ENCODE measurements at places on chromosomes 5 and 9.

- DNase-seq: no peak
These were observed 30.0 kb downstream of the NKD2 start for GRCh38 chr5:1038417-1039209.

GRCh38 chr5:159061179-159061796 is 38.4 kb downstream of the EBF1 start:
- DNase-seq: peak; percentile 93

DNA sequence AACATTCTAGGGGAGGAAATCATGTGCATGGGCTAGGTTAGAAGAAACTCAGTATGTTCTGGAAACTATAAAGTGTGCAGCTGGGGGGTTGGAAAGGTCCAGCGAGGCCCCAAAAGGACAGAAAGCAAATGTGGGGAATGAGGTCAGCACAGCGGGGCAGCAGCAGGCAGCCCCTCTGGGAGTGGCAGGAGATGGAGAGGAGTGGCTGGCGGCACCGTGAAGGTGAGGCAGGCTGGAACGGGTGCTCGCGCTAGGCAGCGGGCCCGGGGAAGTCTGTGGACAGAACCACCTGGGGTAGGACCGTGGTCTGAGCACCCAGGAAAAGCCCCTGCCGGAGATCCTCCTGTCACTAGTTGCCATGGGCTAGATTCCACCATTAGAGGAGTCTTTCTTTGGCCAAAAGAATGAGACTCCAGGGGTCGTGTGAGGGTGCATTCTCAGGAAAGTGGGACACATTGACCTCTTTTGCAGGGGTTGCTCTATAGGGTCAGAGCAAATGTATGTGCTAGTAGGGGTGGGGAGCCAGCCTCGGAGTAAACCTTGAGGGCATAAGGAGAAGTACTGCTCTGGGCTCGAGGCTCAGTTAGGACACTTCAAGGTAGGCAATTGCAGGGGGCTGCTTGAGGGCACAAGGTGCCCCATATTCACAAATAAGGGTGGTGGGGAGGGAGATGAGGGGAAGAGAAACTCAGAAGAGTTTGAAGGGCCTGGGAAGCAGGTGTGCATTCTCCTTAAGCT is 61.2 kb downstream of the IL6ST start:
- DNase-seq: no peak

- DNase-seq: peak; percentile 31
These were observed 4.2 kb downstream of the SMC5 start for GRCh38 chr9:70262948-70263347.

DNA sequence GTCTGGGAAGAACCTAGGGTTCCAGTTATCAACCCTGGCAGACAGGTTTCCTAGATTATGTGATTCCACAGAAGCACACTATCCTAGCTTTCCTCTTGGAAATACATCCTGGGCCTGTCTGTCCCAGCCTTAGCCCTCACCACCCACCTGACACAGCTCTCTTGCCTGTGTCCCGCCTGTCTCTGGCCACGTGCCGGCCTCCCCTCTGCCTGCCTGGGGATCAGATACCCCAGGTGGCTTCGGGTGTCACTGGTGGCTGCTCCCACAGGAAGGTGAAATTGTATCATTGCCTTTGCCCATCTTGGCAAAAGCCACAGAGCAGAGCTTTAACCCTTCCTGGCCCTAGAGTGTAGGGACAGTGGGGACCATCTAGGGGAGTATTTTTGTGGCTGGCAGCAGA is 6.2 kb downstream of the COL27A1 start:
- no peak for DNase-seq

GRCh38 chr5:164336276-164336675 is 830.9 kb downstream of the MAT2B start:
- DNase-seq: no peak

DNA sequence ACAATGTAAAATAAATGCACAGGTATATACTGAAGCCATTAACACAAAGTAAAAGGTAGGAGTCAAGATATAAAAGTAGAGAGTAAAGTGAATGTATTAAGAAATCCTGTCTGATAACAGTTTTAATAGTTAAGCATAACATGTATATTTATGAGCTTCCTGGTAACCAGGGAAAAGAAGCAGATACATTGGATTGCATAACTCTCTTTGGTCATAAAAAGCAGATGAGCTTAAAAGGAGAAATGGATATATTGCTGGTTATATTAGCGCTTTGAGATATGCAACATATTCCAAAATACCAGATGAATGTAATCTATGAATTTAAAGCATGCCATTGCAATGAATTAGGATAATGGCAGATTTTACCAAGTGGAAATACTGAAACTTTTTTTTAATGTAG is 6.2 kb upstream of the TNFSF8 start:
- peak; percentile 15 for DNase-seq

DNA sequence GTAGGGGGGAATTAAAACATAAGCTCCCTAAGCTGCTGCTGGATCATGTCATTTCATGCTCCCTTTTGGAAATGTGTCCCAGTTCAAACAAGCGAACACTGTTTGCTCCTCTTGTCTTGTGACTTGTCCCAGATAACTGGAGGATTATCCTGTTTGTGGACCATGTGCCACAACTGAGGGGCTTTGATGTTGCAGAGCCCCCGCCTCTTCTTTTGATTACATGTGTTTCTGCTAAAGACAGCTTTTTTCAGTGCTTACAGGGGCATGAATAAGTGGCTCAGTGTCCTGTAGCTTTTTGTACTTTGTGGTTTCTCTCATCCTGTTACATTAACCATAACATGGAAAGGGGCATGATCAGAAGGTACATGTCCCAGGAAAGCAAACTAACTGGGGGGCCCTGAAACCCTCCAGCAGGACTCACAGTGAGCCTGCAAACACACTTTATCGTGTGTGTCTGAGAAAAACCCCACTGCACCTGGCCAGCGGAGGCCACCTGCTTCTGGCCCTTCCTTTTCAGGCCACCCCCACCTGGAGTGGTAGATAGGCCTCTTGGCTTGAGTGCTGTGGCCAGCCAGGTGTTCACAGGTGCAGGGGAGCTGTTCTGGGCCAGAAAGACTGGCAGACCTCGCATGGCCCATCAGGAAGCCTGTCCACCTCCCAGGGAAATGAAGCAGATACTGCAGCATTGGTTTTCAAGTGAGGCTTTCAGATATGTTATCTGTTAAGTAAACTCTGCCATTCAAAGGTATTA is 285.6 kb downstream of the FANCC start:
- DNase-seq: no peak

DNA sequence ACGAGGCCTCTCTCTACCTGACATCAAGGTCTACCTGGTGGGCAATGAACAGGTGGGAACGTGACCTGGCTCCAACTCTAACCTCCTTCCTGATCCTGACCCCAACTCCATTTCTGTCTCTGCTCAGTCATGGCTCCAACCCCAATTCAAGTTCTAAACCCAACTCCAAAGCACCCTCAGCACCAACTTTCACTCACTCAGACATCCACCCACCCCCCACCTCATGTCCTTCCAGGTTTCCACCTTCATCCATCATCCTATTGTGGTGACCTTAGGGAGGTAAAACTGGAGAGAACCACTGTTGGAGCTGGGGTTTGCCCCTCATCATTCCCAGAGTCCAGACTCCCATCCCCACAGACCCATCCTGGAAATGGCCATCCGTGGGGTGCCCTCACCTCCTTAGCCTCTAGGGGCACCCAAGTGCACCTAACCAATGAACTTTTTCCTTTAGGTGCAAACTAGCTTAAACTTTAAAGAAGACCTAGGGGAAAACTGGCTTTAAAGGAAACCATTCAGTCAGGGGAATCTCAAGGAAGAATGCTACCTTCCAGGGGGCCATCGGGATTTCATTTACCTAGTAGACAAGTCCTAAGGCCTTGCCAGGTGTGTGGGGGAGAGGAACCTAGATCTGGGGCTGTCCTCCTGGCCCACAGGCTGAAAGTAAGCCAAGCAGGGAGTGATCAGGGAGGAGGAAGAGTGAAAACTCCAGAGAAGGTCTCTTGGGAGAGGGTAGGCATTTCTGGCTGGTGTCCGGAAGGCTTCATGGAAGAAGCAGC is 11.3 kb downstream of the RGS14 start:
- DNase-seq: peak; percentile 30

GRCh38 chr9:123329329-123329955 is 26.6 kb upstream of the CRB2 start:
- DNase-seq: no peak

GRCh38 chr9:75152416-75152815 is 64.1 kb downstream of the OSTF1 start:
- no peak for DNase-seq

DNA sequence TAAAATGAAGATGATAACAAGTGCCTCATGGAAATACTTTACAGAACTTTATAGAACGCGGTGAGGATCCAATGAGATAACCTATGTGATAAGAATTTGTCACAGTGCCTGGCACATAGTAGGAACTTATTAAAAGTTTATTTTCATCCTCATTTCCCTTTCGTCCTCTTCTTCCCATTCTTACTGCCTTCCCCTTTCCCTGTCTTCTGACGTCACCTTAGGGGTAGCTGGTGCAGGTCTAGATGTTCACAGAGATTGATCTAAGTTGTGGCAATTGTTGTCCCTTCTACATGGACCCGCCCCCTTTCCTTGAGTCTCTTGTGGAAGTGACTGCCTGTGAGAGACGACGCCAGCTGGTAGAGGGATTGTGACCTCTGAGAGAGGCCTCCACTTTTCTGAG is 46.5 kb upstream of the NTRK2 start:
- no peak for DNase-seq

DNA sequence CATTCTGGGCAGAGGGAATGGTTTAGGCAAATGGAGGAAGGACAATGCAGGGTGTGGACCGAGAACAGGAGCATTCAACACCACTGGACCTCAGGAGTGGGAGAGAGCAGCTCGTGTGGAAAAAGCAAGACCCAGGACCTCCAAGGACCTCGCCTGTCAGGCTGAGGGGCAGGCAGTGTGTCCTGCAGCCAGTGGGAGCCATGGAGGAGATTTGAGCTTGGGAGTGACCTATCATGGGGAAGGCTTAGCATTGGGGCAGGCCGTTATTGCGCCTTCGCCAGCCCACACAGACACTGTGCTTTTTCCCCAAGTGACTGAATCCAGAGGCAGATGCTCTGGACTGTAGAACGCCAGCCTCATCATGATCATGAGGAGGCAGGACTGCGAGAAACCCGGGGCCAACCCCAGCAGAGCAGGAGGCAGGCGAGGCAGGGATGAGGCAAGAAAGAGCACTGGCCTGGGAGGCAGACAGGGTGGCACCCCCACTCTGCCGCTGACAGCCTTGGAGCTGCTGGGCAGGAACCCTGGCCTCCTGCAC is 3.3 kb downstream of the CDHR2 start:
- no peak for DNase-seq

- DNase-seq: no peak
These were observed 603 bp downstream of the DENND1A start for GRCh38 chr9:123929177-123929869.

GRCh38 chr9:32258482-32258881 is 126.0 kb upstream of the ACO1 start:
- no peak for DNase-seq

GRCh38 chr5:56605231-56605630 is 210.1 kb upstream of the MAP3K1 start:
- DNase-seq: no peak

GRCh38 chr9:86687788-86688187 is 259.5 kb downstream of the GAS1 start:
- no peak for DNase-seq

DNA sequence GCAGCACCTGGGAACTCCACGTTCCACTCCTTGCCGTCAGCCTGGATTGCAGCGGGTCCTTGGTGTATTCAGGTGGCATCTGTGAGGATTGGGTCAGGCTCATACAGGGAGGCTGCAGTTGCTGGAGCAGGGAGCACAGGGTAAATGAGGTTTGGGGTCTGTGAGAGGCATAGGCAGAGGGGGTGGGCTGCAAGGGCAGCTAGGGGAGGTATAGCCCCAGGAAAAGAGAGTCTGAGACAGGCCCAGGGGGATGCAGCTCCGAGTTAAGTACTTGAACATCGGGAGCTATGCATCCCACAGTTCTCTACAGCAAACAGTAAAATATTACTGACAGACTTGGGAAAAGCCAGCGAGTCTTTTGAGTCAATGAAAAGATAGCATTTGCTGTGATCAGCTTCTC is 101.6 kb downstream of the TRIO start:
- no peak for DNase-seq

DNA sequence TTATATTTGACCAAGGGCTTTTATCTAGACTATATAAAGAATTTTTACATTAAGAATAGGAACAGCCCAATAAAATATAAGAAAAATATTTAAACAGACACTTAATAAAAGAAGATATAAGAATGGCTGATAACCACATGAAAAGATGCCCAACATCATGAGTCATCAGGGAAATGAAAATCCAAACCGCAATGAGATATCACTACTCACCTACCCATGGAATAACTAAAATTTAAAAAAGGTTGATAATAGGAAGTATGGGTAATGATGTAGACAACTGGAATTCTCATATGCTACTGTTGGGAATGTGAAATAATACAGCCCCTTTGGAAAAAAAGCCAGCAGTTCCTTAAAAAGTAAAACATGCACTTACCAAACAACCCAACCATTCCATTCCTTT is 206.9 kb upstream of the PCSK5 start:
- peak; percentile 10 for DNase-seq

DNA sequence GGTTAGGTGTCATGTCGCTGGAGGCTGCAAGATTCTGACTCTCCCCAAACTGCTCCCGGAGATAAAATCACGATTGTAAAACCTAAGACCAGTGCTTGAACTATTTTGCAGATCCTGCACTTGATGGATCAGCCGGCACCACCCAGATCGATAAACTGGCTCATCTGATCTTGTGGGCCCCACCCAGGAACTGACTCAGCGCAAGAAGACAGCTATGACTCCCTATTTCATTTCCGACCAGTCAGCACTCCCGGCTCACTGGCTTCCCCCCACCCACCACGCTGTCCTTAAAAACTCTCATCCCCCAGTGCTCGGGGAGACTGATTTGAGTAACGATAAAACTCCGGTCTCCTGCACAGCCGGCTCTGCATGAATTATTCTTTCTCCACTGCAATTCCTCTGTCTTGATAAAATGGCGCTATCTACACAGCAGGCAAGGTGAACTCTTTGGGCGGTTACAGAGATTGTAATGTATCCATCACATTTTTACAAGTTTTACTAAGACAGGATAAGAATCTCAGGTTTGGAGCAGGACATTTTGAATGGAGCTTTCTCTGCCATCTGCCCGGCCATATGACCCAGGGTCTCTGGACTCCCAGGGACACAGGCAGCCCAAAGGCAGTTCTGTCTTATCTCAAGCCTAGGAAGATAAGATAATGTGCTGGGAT is 10.6 kb upstream of the PPP1R26 start:
- DNase-seq: peak; percentile 61

GRCh38 chr5:147935032-147935431 is 28.7 kb upstream of the C5orf46 start:
- DNase-seq: peak; percentile 81

DNA sequence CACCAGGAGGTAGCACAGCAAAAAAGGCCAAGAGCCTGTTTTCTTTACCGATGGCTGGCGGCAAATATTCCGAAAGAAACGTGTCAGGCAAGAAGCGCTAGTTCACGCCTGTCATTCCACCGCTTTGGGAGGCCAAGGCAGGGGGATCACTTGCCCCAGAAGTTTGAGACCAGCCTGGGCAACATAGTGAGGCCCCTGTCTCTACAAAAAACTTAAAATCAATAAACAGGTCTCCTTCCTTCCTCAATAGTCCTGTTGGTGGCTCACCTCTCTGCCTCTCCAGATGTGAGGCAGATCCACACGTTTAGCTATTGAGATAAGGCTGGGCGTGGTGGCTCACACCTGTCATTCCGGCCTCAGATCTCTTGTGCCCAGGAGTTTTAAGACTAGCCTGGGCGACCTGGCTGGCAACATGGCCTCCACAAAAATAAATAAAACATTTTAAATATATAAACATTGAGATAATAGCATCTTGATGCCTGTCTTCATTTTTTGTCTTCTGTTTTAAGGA is 1.3 kb upstream of the TMEM250 start:
- DNase-seq: no peak

GRCh38 chr5:54904425-54904824 is 81.0 kb downstream of the ESM1 start:
- peak; percentile 68 for DNase-seq

- no peak for DNase-seq
These were observed 50.2 kb upstream of the GALNT10 start for GRCh38 chr5:154140381-154140780.
